ENCODE measurements at places on chromosomes 4 and X.

DNA sequence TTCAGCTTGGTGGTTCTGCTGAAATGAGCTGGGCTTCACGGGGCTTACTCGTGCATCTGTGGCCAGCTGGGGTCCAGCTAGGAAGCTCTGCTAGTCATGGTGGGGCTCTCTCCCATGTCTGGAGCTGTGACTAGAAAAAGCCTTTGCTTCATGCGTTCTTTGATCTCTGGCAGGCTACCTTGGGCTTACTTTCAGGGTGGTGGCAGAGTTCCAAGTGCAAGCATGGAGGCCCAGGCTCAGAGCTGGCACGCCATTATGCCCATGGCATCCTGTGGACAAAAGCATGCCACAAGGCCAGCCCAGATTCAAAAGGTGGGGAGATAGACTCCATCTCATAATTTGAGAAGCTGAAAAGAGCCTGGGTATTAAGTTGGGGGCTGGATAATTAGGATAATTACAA is 55.4 kb upstream of the GBA3 start:
- ATAC-seq = no peak

GRCh38 chr4:24103434-24104157 is 213.7 kb upstream of the PPARGC1A start:
- ATAC-seq = no peak

DNA sequence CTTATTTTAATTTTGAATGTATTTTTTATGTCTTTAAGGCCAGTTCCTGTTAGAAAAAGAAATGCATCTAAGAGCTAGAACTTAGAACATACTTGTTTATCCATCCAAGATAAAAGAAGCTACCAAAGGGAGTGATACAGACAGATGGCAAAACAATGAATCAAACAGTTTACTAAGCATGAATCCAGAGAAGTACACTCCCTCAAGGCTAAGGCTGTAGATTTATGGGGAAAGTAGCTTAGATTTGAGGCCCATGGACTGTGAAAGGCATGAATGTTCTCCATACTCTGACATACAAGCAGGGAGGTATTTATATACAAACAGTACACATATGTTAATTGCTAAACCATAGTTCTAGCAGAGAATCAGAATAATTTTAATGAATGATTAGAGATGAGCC is 255.3 kb upstream of the NRK start:
- ATAC-seq = no peak

DNA sequence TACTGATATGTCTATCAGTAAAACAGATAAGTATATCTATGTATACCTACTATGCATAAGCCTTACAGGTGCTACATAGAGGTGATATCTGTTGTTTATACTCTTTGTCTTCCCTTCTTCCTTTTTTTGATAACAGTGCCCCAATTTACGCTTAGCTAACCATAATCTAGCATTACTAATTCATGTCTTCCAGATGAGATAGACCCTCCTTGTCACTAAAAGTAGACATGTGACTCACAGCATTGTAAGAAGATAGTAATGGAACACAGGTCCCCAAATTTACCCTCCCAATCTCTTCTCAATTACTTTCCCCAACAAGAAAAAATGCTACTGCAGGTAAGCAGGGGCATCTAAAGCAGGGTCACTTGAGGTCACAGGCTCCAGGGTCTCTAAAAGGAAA is 7.9 kb upstream of the NFKB1 start:
- ATAC-seq = no peak

DNA sequence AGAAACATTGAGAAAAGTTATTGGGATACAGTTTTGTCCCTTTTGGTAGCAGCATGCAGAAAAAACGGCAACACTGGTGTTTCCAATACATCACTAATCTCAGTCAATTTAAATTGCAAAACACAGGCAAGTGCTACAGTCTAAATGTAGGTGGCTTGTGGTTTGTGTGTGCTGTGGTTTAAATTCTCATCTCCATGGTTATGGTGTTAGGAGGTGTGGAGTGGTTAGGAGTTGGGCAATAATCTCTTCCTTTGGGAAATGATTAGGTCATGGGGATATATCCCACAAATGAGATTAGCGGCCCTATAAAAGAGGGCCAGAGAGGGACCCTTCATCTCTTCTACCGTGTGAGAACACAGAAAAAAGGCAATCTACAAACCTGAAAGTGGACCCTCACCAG is 1344.3 kb downstream of the ADGRL3 start:
- no peak for ATAC-seq

- ATAC-seq = no peak
Observed at GRCh38 chrX:133574716-133575115, 159.4 kb upstream of the GPC4 start.

All from esophagus mucosa (tissue), 1 donor.